Karpas-422 (cell line): ENCODE measurements at places on chromosomes 16 and 17. TPM values are rescaled to one million over a fixed set of nuclear protein-coding genes. Genes with fewer than 3 reads are reported as not detected.

GRCh38 chr16:67346341-67346740, 19.7 kb downstream of the LRRC36 start:
- DNase-seq: no peak

- DNase-seq: peak; percentile 69
Observed at GRCh38 chr16:13864689-13865088, 55.3 kb upstream of the ERCC4 start.

GRCh38 chr16:67336648-67337047, 10.0 kb downstream of the LRRC36 start:
- DNase-seq: no peak

- peak; percentile 95 for DNase-seq
Observed at GRCh38 chr17:39621523-39622379, 5.0 kb upstream of the PPP1R1B start.

GRCh38 chr17:6599364-6599763, 41.1 kb downstream of the KIAA0753 start:
- DNase-seq: peak; percentile 79

GRCh38 chr17:18319604-18320256, 4.6 kb downstream of the SMCR8 start:
- DNase-seq: peak; percentile 57

GRCh38 chr17:81116704-81117103, 48.6 kb upstream of the PVALEF start:
- no peak for DNase-seq

DNA sequence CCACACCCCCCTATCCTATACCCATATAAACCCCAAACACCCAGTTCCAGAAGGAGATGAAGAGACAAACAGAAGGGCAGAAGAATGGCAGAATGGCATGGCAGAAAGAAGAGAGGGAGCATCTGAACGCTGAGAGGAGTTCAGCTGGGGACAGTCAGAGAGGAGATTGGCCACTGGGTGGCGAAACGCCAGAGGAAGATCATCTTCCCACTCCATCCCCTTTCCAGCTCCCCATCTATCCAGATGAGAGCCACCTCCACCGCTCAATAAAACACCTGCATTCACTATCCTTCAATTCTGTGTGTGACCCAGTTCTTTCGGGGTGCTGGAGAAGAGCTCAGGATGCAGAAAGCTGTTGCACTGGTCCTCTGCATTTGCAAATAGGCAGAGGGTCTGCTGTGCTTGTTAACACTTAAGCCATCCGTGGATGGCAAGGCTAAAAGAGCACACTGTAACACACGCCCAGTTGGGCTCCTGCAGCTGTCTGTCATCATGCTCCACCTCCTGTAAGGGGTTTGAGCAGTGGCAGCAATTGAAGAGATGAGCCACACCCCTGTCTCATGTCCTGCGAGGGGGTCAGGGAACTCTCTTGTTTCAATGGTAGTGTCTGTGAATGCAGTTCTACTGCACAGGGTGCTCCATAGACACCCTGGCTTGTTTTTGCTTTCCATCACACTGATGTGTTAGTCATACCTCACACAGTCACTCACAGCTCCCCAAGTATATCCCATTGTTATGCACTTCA, 1034.8 kb upstream of the RBFOX1 start:
- no peak for DNase-seq

DNA sequence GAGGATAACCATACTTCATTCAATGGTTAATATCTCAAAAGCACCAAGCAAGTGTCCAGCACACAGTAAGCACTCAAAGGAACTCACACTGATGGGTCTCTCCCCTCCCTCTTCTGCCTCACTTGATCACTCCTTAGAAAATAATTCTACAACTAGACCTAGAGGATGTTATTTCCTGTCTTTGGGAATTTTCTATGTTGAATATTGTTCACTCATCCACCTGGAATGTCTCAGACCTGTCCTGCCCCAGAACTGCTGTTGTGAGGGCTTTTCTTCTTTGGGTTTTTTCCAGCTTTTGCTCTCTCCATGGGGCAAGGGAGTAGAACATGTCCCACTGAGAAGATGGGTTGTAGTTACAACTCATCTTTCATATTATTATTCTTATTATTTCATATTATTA, 25.3 kb downstream of the NXPH3 start:
- DNase-seq: no peak

GRCh38 chr16:81163671-81164070, 67.5 kb upstream of the GCSH start:
- no peak for DNase-seq

The FBRS gene
- total RNA-seq: 32.9 and 36.1 TPM in 2 replicates

The CD68 gene
- total RNA-seq: 3.8 and 6.0 TPM in 2 replicates
